Fibroblast of mammary gland (primary cell): ENCODE measurements at places on chromosomes 1 and 21.

- no peak for DNase-seq
These were observed 37.0 kb downstream of the LPAR3 start for GRCh38 chr1:84855691-84856630.

DNA sequence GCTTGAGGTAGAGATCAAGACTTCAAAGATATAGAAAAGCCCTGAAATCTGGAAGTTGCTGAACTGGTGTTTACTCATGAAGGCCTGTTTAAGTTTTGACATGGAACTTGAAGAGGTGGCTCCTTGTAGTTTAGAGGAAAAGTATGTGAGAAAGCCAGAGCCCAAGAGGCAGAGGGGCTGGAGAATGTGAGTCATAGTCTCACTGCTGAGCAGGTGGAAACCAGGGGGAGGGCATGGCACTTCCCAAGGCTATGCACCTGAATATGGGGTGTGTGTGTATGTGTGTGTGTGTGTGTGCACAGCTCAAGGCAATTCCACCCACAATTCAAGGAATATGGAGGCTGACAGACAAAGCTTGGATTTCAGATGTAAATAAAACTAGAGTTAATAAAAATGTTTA, 46.8 kb upstream of the C1orf198 start:
- no peak for DNase-seq

GRCh38 chr1:7975212-7975865, 13.8 kb downstream of the PARK7 start:
- peak; percentile 78 for DNase-seq

- DNase-seq: no peak
These were observed 43.2 kb downstream of the GIPC2 start for GRCh38 chr1:78089010-78089409.

- no peak for DNase-seq
These were observed 322 bp downstream of the DCLRE1B start for GRCh38 chr1:113905435-113905861.

GRCh38 chr1:7468248-7468647, 302.8 kb upstream of the VAMP3 start:
- DNase-seq: no peak
